ENCODE measurements at places on chromosomes 6 and 20. TPM values are rescaled to one million over a fixed set of nuclear protein-coding genes. Genes with fewer than 3 reads are reported as not detected.
A peak's percentile ranks its signal among the peaks of the same experiment; 100 is the strongest.

- DNase-seq, result no peak
Observed at GRCh38 chr6:156556811-156557210, 220.4 kb upstream of the ARID1B start.

DNA sequence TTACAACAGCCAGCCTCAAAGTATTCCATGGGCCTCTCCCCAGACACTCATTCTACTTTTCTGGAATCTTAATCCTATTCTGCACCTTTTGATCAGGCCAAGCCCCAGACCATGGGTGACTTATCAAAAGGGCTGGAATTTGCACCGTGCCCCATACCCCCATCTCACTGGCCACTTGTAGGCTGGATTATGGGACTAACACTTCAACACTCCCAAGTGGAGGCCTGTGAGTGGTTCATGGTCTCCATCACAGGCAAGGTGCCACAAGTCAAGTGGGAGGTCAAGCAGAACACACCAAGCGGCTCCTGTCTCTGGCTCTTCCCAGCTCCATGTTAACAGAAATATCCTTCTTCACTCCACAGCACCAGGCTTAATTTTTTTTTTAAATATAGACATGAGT lies 212.3 kb upstream of the HEY2 start:
- no peak for DNase-seq

- DNase-seq, result no peak
Observed at GRCh38 chr20:46022411-46023147, 6.4 kb upstream of the SLC12A5 start.

- DNase-seq, result no peak
Observed at GRCh38 chr6:42564506-42564825, 637 bp downstream of the UBR2 start.

DNA sequence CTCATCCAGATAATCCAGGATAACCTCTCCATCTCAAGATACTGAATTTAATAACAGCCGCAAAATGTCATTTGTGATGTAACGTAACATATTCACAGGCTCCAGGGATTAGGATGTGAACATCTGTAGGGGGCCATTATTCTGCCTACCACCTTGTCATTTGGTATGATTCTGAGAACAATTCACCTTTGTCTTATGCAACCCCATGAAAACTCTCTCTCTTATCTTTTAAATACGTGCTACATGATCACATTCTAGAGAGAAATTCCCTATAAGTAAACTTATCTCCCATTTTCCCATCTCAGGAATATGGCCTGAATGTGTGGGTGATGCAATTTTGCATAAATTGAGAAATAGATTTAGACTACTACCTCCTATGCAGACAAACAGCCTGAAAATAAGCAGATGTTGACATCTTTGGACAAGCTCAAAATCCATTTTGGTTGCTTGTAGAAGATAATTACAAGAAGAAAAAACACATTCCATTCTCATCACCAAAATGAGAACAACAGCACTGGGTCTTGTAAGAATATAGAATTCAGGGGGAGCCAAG lies 255.4 kb upstream of the STXBP5 start:
- no peak for DNase-seq

DNA sequence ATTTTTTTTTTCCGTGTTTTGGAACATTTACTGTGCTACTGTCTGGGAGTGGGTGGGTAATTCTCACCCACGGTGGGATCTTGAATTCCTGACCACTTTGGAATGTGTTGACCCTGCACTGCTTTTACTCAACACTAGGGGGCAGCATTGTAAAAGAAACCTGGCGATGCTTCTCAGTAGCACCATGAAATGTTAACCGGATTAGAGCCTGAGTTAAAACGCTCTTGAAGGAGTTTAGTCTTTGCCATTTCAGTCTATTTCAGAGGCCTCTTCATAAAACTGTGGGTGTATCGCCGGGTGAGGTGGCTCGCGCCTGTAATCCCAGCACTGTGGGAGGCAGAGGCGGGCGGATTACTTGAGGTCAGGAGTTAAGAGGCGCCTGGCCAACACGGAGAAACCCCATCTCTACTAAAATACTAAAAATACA lies 114.4 kb upstream of the PRND start:
- DNase-seq, result peak; percentile 72

GRCh38 chr20:37552415-37552814 lies 24.7 kb upstream of the BLCAP start:
- DNase-seq, result no peak

GRCh38 chr6:46044881-46045617 lies 29.4 kb upstream of the CLIC5 start:
- DNase-seq, result peak; percentile 72

DNA sequence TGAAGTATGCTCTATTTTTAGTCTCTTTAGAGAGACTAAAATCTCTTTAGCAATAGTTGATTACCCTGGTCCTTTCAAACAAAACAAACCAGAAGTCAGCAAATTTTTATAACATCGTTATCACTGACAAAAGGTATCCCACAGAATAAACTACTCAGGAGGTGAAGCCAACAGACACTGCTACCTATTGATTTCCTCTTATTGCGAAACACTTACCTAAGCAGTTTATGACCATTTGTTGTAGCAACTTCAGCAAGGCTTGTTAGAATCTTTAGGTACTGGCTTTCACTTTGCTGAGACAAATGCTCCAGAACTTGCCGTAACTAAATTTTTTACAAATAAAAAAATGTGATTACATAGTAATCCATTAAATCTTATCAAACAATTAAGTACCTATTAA lies 64.4 kb downstream of the HACE1 start:
- no peak for DNase-seq

GRCh38 chr6:52209770-52210169 lies 23.6 kb downstream of the IL17A start:
- DNase-seq, result no peak

DNA sequence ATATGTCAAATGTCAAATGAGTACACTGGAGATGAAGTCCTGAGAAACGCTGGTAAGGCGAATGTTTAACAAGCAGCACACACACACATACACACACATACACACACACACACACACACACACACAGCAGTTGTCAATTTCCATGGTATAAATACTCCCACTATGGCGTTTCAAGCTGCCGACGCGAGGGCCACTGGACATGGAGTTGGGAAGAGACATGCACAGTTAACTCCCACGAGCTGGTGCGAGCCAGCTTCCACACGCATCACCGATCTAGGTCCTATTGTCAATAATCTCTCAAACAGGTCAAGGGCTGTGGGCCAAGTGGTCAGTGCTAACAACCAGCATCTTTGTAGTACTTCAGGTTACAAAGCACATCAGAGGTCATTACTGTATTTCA lies 58.9 kb downstream of the TRERF1 start:
- no peak for DNase-seq

DNA sequence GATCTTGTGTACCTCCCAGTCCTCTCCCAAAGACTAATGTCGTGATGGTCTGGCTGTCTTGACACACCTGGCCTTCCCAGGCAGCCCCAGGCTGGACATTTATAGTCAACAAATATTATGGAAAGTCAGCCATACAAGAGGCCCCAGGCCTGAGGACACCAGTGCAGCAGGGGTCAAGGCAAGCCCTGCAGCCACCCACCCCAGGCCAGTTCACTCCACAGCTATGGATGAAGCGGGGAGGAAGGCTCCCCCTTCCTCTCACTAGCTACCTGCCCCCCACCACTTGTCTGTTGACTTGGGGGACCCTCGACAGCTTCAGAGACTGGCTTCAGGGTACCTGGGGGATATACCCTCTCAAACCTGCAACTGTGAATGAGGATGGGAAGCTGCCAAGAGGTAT lies 132.1 kb downstream of the MRPL14 start:
- DNase-seq, result no peak

GRCh38 chr6:111124406-111124805 lies 37.1 kb downstream of the SLC16A10 start:
- DNase-seq, result no peak

DNA sequence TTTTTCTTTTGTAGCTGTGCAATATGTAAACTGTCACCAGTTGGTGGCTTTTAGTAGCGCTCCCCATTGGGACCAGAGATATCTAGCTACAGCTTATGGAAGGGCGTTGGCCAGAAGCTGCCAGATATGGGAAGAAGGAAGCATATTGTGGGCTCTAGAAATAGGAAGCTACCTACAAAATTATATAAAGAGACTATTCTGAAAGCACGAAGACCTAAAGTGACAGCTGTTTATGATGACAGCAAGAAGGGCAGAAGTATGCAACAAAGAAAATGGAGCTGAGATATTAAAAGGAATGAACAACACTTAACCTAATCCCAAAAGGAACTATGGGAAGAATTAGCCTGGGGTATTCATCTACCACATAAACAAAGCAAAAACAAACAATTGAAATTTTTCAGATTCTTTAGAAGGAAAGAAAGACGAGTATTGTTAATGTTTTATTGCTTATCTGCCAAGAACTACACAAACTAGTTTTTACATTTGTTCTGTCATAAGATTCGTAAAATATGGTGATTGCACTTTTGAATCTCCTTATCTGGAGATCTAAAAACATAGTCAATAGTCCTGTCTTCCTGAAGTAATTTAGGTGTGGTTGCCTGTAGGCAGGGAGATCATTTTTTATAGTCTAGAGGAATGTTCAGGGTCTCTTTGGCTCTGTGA lies 81.6 kb downstream of the NCOA7 start:
- no peak for DNase-seq

DNA sequence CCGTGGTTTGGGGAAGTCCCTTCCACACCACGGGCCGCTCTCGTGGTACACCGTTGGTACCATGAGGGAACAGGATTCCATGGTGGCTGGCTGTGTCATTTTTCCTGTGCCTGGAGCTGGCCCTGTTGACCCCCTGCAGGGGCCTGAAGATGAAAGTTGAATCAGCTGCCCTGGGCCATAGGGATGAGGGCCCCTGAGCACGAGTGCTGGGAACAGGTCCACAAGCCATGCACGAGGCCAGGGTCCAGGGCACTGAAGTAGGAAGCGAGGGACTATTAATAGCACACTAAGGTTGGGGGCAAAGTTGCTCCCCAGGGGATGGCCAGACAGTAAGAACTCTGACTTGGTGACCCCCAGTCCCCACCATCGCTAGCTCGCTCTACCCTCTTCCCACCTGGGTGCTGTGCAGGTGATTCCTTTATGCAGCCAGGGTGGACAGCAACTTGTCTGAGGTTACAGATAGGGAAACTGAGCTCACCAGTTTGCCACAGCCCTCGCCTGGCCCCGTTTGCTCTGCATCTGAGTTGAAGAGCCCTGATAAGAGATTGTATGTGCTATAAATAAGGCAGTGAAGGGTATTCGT lies 46.6 kb downstream of the SLC13A3 start:
- no peak for DNase-seq

- DNase-seq, result no peak
Observed at GRCh38 chr20:8764344-8764962, 304.4 kb upstream of the PLCB4 start.

- no peak for DNase-seq
Observed at GRCh38 chr6:27406085-27406484, 17.5 kb downstream of the ZNF391 start.

DNA sequence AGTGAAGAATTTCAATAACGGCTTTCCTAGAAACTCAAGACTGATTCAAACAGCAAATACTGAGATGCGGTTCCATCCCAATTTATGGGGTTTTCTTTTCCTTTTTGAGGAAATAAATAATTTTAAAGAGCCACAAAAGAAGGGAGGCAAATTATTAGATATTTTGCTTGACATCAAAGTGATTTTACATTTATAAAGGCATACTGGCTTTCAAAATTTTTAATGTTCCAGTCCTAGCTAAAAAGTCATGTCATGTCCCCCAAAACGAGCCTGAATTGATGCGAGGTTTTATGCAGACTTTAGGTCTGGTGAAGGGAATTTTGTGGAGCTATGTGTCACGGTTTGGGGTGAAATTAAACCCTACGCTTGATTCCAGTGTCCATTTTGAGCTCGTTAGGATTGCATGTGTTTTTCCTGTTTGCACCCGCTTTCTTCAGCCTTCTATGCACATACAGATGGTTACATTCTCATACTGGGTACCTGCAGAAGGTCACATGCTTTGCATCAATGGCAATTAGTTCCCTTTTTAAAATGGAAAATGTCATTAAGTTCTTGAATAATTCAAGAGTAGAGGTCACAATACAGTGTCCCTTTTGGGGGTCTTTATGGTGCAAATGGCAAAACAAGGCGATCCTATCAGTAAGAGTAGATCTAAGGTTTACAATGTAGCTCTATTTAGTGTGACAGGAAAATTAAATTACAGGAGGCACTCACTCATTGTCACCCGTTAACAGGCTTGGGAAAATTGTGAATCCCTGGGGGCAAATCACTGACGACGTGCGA lies 17.3 kb downstream of the FOXA2 start:
- no peak for DNase-seq

GRCh38 chr6:167696296-167696695 lies 130.4 kb upstream of the AFDN start:
- DNase-seq, result no peak

DNA sequence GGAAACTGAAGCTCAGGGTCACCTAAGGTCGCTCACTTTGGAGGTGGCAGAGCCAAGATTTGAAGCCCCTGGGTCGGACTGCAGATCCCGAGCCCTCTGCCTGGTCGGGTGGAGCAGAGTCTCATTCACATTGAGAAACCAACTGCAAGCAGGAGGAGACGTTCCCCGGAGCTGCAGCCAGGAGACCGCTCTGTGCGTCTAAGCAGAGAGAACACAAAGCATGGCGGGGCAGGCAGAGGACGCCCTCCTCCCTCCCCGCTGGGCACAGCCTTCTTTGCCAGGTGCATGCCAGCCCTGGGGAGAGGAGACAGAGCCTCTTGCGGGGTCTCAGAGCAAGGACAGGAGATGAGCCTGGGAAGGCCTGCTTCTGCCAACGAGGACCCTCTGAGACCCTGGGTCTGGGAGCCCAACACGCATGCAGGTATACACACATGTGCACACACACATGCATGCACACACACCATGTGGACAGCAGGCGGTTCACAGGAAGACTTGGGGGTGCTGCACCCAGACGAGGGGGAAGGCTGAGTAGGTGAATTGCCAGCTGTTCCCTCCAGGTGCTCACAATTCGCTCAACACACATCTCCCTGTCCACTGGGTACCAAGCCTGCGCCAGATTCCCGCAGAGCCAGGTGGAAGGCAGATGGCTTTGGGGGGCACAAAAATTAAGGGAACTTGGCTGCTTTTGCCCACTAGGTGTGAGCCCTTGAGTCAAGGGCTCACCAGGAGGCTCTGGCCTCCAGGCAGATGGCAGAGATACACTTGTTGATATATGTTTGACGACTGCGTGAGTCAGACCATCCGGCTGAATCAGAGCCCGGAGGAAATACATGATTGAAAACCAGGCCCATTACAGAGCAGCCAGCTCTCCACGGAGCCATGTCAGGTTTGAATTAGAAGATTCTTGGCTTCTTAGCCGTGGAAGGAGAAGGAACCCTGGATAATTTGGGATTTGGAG lies 5.5 kb upstream of the NTSR1 start:
- DNase-seq, result no peak

- DNase-seq, result no peak
Observed at GRCh38 chr6:55069132-55069781, 105.1 kb upstream of the HCRTR2 start.

- DNase-seq, result no peak
Observed at GRCh38 chr6:87697581-87698546, 4.2 kb downstream of the AKIRIN2 start.

Gene LINC00237
- not detected for total RNA-seq

Gene ANKEF1
- total RNA-seq, result 2.6 TPM

Gene EHMT2
- total RNA-seq, result 19.1 TPM

Gene RUNX2
- 0.85 TPM for total RNA-seq

Gene PPDPF
- total RNA-seq, result 138 TPM

Gene TNFRSF21
- total RNA-seq, result 7.4 TPM

Gene RPS6KA2
- total RNA-seq, result 131 TPM

All from right atrium auricular region (tissue), 2 donors.